ENCODE measurements at places on chromosomes 1 and 21.

GRCh38 chr1:9119745-9120144 lies 9.2 kb downstream of the GPR157 start:
- DNase-seq: no peak

DNA sequence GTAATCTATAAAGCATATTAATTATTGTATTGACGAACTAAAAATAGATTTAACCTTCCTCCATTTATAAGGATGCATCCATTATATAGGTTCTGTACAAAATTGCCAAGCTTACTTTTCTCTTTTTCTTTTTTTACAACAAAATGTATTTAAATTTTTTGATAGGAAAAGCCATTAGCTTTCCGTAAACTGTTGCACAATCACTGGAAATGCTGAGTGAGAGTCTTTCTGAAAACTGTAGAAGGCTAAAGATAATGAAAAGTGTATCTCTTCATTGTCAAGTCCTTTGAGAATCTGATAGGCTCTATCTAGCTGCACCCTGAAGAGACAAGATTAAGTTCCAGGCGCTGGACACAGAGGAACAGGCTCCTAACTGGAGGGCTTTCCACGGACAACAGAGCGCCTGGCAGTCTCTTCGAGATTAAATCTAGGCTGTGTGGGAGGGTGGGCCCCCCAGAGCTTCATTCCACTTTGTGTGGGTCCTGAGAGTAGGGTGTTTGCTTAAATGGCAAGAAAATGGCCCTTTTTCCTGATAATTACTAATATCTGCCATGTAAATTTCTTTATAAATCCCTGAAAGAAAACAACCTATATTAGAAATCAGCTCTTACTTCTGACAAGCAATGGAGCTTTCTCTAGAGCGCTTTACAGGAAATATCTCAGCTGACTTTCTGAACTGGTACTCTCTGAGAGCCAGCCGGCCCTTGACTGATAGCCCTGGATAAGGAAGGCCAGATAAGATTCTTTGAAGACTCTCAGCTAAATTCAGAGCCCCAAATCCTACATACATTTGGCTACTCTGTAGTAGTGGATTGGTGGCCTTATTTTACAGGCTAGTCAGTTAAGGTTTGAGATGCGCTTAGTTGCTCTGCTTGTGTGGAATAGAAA lies 108.3 kb downstream of the FMN2 start:
- no peak for DNase-seq

- DNase-seq: no peak
Observed at GRCh38 chr1:231839999-231840398, 213.4 kb downstream of the DISC1 start.

GRCh38 chr1:10778640-10779039 lies 17.8 kb downstream of the CASZ1 start:
- no peak for DNase-seq

Data from HT-29 (cell line).